ENCODE measurements at places on chromosomes 1 and 21.
A peak's percentile ranks its signal among the peaks of the same experiment; 100 is the strongest.

GRCh38 chr1:113322439-113322838 lies 67.9 kb upstream of the MAGI3 start:
- DNase-seq, result no peak

DNA sequence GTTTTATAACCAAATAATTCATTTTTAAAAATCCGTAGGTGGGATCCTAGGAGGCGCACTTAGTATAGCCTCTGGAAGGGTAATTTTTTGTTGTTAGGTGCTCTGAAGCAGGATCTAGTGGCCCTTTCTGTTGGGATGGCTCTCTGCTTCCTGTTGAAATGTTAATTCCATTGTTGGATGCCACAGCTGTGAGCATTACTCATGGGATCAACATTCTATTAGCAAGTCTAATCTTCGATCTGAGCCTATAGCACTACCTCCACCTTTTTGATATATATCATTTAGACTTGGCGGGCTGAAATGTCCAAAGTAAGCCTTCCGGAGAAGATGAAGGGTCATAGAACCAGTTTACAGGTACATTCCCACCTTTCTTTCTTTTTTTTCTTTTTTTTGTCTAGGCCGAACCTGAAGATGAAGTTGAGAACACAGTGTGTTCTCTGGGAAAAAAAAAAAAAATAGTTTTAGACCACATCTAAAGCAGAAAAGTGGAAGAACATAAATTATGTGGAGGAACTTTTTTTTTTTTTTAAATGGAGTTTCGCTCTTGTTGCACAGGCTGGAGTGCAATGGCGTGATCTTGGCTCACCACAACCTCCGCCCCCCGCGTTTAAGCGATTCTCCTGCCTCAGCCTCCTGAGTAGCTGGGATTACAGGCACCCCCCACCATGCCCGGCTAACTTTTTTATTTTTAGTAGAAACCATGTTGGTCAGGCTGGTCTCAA lies 1.4 kb downstream of the CXADR start:
- DNase-seq, result no peak

- DNase-seq, result peak; percentile 26
Measured at GRCh38 chr1:101026430-101026788, 825 bp upstream of the DPH5 start.

DNA sequence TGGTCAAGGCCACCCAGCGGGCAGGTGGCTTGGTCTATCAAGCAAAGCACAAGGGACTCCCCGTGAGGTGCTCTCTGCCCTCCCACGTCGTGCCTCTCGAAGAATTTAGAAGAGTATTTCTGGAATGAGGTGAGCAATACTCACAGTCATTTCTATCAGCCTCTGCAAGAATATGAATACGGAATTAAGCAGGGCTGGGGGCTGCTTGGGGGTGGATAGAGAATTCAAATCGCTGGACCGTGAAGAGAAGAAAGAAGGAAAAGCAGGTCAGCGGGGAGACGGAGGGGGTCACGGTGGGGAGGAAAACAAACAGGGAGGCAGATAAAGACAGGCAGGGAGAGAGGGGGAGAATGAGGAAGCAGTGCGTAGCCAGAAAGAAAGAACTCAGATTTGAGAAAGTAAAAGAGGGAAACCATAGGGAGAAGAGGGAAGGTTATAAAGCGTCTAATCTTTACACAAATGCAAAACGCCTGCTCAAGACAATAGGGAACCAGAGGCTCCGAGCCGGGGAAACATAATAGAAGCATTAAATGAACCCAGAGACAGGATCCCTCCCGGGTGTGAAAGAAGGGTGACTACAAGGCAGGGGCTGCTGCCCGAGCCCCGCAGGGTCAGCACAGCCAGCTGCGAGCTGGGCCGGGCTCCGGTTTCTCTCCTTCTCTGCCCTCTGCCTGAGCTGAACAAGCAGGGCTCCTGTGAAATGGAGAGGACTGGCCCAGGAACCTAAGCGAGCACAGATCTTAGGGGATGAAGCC lies 2.1 kb upstream of the EDN2 start:
- no peak for DNase-seq

All from NCI-H2227 treated with DMSO at 0.1 percent for 48 hours (cell line).